CD4-positive, alpha-beta T cell treated with Interleukin-4 for 4 hours (primary cell): ENCODE measurements at places on chromosomes 7 and 10.

- no peak for DNase-seq
Observed at GRCh38 chr7:99949645-99950228, 20.3 kb upstream of the GJC3 start.

DNA sequence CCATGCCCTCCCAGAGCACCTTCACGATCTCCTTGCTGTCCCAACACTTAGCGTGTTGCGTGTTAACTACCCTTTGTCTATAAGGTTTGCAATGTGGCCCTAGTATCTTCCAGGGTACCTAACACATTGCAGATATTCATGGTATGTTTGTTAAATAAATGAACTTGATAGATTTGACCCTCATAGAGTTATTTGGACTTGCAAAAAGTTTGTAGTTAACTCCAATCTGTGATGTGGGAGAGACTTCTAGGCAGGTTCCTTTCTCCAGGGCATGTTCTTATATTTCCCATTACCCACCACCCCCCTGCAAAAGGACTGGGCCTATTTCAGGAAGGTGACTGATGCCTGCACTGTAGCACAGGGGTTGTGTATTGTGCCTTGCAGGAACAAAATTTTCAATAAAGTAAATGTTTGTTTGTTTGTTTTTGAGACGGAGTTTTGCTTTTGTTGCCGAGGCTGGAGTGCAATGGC is 612 bp downstream of the HILPDA start:
- DNase-seq, result no peak

- DNase-seq, result no peak
Observed at GRCh38 chr10:20622531-20623211, 274.4 kb downstream of the NEBL start.

DNA sequence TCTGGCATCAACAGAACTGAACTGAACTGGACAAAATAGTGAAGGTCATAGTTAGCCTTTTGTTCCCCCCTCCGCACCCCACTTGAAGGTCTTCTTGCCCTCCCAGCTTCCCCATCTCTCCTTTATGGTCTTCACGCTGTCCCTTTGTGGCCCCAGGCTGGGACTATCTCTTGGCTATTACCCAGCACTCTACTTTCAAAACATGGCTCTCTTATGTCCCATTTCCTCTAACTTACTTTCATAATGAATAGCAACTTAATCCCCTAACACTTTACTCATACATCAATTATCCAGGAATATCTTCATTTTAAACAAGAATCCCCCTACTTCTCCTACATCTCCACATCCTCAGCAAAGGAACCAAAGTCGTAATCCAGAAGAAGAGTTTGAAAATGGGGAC is 135.3 kb upstream of the ITGB1 start:
- no peak for DNase-seq

- no peak for DNase-seq
Observed at GRCh38 chr7:35816514-35816913, 15.7 kb downstream of the SEPTIN7 start.

- no peak for DNase-seq
Observed at GRCh38 chr10:131212763-131213325, 98.7 kb downstream of the TCERG1L start.

DNA sequence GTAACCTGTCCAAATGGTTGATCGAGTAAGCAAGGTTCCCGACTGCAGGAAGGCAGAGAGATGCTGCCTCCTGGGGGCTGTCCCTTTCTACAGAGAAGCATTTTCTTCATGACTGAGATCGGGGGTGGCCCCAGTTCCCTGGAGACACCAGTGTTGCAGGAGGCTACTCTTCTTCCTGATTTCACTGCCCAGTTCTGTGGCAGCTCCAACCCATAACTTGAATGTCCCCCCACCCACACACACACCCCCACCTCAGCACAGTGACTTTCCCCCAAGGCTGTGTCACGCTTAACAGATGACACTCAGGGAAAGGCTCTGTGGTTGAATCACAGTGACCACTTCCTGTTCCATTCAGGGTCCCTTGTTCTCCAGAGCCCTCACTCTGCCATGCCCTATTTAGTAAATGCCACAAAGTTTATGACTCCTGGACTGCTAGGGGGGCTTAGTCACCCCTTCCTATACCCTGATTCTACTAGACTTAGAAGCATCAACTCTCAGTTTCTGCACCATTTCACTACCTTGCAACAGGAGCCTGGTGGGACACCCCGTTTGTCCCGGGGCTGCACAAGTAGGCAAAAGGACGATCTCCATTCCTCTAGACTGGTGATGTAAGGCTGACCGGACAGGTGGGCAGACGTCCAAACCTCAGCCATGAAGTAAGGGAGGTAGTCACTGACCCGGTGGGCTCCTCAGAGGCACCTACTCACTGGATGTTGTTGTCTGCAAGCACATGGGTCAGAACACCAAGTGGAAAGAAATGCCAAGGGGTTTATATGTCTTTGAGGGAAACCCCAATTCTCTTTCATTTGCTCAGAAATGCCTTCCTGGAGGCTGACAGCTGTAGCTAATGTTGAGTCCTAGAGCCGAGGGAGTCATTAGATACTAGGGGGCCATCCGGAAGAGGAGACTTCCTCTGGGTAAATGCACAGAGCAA is 31.3 kb upstream of the SMC3 start:
- peak; percentile 82 for DNase-seq

DNA sequence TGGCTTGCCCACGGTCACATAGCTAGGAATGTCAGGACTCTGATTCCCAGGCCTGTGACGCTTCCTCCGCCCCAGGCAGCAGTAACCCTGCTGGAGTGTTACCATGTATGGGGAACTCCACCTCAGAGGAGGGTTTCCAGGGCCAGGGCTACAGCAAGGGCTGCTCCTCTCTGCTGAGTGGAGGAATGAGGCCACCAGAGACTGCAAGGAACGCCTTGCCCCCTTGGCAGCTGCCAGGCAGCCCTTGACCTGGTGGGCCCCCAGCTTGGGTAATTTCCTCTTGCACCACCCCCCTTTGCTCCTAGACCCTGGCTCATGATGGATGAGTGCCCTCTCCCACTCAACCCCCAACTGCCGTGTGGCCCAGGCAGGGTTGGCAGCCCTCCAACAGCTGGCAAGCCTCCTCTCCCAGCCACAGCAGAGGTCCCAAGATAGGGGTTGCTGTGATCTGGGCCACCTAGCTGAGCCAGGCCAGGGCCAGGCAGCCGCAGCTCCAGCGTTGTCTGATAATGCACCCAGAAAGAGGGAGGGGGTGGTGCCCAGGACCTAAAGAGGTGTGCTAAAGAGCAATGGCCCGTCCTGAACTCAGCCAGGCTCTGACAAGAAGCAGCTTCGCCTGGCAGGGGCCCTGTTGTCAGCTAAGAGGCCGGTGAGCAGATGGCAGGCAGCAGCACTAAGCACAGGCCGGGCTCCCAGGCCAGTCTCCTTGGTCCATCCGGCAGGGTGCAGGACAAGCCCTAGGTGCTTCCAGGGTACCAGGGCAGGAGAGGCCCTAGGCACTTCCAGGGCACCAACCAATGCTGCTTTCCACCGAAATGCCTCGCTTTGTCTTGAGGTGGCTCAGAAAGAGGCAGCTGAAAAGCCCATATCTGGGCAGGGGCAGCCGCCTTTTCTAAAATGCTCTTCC is 35.4 kb downstream of the DRGX start:
- no peak for DNase-seq

- DNase-seq, result no peak
Observed at GRCh38 chr10:98000346-98000745, 30.1 kb downstream of the CRTAC1 start.

DNA sequence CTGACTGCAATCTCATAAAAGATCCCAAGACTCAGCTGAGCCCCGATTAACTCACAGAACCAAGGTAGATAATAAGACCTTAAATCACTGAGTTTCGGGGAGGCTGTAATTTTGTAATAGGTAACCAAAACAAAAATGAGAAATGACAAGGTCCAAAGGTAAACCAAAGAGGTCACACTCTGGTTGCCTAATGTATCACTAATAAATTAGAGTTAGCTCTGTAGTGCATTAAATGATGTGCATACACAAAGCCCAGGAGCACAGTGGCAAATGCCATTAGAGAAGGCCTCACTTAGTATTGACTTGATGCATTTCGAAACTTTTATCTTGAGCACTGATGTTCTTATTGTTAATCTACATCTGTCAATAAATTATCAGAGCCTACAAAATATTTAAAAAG is 237.7 kb upstream of the CCDC6 start:
- DNase-seq, result no peak

- DNase-seq, result no peak
Observed at GRCh38 chr7:47154791-47155190, 427.1 kb downstream of the TNS3 start.

DNA sequence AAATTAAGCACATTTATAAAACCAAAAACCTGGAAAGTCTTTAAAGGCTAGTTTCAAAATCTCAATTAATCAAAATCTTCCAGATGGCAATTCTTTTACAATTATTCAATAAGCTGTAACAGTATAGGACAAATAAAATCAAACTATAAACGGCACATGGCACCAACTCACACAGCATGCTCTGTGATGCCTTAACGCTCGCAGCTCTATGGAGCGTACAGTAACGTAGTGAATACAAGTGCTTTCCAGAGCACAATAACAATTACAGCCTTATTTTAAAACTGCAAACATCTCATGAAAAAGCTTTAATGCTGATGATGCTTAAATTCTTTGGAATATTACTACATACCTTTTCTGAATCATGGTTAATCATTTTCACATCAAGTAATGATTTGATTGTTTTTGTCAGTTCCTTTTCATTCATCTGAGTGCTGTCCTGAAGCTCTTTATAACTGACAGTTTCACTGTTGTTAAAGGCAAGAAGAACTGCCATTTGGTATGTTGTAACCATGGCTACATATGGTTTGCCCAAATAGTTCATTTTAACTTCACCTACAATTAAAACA is 74.2 kb downstream of the CUL2 start:
- no peak for DNase-seq

DNA sequence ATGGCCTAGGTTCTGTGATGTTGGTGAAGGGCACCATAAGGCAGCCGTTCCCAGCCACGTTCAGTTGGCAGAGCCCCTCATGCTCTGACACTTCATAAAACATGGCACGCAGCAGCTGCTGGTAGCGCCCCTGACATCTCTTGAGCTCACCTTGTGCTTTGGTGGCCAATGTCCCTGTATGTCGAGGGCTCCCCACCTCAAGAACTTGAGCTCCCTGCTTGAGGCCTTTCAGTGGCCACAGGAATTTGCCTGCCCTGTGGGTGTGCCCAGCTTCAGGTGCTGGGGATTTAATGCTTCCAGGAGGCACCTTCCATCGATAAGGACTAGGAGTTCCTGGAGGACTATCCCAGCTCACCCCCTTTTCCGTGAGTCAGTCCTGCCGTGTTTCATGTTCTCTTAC is 9.5 kb upstream of the ZNF32 start:
- DNase-seq, result no peak

DNA sequence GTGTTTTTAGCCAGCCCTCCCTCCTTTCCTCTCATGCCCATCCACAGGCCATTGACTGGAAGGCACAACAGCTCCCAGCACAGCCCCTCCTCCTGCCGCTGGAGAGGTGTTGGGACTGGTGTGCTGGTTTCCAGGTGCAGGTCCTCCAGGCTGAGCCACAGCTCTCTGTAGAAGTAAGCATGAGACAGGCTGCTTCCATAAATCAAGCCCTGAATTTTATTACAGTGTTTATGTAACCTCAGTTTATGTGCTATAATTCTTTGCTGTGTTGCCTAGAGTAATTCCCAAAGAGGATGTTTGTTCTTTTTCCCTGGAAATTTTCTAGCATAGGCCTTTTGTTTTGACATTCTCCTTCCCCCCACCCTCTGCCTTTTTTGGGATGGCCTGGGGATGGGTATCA is 445.8 kb downstream of the AUTS2 start:
- no peak for DNase-seq
